Stimulated activated CD8-positive, alpha-beta memory T cell treated with anti-CD3 and anti-CD28 coated beads, Interleukin-4, amount 100 ng/mL, for 1 hour (primary cell): ENCODE measurements at places on chromosomes 2 and 18.

DNA sequence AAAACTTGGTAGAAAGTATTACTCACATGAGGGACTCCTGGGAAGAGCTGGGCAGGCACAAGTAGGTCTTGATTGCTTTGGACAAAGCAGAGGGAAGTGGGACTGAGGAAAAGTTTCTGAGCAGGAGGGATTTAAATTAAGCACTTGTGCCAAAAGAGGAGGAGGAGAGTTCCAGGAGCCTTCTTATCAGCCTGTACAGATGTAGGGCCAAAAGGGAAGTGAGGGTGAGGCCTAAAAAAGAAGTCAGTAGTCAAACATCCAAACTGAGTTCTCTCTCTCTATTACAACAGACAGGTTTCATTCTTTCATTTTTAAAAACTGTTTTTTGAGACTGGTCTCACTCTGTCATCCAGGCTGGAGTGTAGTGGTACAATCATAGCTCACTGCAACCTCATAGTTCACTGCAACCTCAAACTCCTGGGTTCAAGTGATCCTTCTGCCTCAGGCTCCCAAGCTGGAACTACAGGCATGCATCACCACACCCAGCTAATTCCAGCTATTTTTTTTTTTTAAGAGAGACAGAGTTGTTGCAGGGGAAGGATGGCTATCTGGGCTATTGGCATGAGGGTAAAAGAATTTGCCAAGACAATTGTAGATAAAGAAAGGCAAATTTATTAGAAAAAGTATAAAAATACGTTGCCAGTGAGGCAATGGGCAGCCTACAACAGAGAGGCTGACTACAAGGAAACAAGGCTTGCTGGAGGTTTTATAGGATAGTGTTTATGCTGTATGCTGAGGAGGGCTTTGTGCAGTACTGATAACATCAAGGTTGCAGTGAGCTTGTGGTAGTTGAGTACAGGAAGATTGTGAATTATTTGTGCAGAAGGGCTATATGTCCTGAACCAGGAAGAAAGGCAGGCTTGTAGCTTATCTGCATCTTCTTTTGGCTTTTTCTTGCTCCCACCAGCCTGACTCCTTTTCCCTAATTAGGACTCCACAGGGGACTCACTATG is 29.0 kb downstream of the CFAP210 start:
- no peak for DNase-seq

DNA sequence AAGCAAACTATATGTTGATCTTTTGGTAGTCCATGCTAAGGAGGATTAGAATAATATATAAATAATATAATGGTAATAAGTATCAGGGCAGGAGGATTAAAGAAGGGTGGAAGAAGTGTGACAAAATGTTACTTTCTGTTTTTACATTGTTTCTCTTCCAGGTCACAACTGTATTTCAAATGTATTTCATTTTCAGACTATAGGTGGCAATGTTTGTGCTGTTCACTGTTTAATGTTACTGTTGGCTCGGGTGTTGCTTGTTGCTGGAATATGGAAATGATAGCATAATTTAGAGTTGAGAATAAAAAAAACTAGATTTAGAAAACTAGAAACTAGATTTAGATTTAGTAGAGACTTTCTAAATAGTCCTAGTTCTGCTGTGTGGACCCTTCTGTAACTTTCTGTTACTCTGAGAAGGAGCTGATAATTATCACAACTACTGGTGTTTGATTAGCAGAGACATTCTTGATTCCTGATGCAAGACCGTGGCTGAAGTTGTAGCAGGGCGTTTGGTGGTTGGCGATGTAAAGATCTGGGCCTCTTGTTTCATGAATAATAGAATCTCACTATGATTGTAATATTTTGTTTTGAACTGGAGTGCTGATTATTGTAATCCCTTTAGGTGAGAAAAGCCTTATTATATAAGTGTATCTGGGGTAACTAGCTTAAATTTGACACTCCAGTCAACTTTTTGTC is 7.9 kb downstream of the NEDD4L start:
- DNase-seq = no peak

DNA sequence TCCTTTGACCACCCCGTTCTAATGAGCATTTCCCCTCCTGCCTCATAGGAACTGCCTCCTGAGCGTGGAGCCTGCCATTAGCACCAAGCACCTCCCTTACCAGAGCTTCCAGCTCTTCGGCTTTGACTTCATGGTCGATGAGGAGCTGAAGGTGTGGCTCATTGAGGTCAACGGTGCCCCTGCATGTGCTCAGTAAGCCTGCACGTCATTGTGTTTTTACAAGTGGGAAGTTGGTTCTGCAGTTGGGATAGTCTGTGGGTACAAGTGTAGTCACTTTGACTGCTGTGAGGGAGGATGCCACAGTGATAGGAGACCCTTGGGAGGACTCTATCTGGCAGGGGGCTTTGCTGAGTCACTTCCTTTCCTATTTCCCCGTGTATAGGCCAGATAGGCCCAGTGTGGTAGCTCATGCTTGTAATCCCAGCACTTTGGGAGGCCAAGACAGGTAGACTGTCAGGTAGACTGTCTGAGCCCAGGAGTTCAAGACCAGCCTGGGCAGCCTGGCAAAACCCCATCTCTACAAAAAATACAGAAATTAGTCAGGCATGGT is 22.0 kb upstream of the POLR1B start:
- DNase-seq = no peak

- DNase-seq = no peak
Observed at GRCh38 chr18:78980777-78981380, 1.3 kb downstream of the SALL3 start.

GRCh38 chr2:205705511-205706349 is 23.4 kb downstream of the NRP2 start:
- DNase-seq = no peak

DNA sequence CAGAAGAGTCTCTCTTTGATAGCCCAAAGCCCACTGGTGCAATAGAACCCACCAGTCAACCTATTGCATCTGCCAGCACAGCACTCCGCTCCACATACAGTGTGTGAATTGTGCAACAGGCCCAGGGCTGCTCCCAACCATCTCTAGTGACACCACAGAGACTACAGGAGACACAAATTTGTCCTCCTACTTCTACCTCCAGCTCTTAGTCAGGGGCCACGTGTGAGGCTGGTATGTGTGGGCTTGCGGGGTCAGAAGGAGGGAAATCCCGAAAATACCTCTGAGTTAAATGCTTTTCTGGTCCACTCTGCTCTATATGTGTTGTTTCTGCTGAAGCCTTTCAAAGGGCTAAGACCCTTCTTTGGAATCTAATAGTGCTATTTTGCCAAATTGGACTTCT is 18.0 kb downstream of the DGUOK start:
- DNase-seq = no peak

DNA sequence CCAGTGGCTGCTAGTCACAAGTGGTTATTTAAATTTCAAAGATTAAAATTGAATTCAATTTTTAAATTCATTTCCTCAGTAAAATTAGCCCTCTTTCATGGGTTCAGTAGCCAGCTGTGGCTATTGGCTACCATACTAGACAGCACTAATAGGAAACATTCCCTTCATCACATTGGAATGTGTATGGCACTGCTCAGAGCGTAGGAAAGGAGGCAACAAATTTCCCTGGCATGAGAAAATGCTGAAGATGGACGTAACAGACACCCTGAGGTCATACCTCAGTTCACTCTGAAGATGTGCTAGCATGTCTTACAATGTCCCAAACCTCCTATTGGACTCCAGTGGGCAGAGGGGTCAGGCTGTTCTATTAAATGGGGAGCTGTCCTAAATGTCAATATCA is 96.4 kb downstream of the C1QL2 start:
- no peak for DNase-seq

DNA sequence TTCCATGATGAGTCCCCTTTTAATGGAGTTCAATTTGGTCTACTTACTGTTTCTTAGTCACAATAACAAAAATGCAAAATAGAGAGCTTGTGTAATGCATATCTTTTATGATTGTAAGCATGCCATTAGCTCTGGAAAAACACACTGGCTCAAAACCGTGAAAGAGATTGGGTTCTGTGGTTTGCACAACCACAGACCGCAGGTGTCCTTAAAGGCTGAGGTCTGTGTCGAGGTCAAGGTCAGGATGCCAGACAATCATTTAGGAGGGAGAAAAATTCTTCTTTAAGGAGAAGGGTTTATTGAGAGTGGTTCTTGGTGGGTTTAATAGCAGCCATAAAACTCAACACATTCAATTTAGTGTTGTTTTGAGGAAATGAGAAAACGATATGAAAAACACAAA is 487.2 kb downstream of the GALR1 start:
- no peak for DNase-seq

DNA sequence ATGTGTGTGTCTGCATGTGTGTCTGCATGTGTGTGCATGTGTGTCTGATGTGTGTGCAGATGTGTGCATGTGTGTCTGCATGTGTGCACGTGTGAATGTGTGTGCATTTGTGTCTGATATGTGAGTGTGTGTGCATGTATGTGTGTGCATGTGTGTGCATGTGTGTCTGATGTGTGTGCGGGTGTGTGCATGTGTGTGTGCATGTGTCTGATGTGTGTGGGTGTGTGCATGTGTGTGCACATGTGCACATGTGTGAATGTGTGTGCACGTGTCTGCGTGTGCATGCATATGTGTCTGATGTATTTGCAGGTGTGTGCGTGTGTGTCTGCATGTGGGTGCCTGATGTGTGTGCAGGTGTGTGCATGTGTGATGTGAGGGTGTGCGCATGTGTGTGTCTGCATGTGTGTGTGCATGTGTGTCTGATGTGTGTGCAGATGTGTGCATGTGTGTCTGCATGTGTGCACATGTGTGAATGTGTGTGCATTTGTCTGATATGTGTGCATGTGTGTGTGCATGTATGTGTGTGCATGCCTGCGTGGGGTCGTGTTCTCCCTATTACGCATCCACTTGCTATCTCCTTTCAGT is 470.1 kb upstream of the HS6ST1 start:
- no peak for DNase-seq

- no peak for DNase-seq
Observed at GRCh38 chr2:23589220-23589647, 204.3 kb downstream of the KLHL29 start.

GRCh38 chr2:210188755-210189154 is 17.5 kb upstream of the KANSL1L start:
- DNase-seq = no peak

DNA sequence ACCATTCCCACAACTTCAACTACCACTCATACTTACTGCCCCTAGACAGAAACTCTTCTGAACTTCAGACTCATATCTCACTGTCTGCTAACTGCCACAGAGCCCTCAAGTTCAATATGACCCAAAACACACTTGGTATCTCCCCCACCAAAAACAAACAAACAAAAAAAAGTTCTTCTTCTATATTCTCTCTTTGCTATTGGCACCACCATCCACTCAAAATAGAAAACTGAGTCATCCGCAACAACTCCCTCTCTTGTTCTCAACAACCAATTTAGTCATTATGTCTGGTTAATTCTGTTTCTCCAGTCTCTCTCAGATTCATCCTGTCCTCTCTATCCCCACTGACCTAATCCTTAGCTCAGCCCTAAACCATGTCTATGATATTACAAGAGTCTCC is 7.2 kb upstream of the DCTN1 start:
- no peak for DNase-seq

GRCh38 chr18:54888933-54889332 is 60.7 kb downstream of the RAB27B start:
- no peak for DNase-seq

- DNase-seq = no peak
Observed at GRCh38 chr2:64905338-64906024, 83.7 kb upstream of the SLC1A4 start.

GRCh38 chr2:58645017-58645416 is 403.9 kb upstream of the FANCL start:
- no peak for DNase-seq

DNA sequence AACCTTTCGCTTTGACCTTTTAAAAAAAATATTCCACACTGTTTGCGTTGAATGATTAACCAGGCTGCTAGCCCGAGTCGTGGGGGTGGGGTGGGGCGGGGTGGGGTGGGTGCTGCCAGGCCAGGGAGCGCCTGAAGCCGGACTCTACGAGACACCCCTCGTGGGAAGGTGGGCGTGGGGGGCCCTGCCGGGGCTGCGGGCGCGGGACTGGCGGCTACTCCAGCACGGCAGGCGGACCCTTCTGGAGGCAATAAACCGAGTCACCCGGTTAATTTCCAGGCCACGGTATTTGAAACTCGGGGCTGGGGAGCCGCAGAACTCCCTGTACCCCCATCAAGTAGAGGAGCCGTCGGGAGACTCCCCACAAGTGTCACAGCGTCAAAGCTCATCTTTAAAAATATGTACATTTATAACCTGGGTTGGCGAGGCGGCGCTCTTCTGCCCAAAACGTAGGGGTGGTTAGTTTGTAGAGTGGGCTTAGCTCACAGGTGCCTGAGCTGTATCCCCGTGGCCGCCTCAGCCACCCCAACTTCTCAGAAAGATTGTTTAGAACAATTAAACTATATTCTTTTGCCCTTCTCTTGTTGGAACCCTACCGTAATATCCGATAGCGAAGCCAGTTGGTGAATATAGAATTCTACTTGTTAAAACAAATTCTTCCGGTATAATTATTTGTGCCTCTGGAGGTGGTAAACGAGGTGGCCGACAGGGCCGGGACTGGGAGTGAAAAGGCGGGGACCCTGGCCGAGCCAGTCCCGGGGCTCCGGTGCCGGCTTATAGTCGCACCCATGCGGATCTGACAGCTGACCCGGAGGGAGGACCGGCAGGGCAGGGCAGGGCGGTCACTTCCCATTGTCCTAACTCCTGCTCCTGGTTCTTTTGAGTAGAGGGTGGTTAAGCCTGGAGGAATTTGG is 1.4 kb downstream of the B3GNT2 start:
- DNase-seq = no peak

GRCh38 chr2:172735582-172736423 is at the start of gene RAPGEF4:
TSS of gene RAPGEF4 (plus strand) at chr2:172735845. CDS start at chr2:172735984, 139 bp downstream.
- no peak for DNase-seq

GRCh38 chr2:31038385-31038784 is 99.9 kb downstream of the GALNT14 start:
- DNase-seq = no peak

DNA sequence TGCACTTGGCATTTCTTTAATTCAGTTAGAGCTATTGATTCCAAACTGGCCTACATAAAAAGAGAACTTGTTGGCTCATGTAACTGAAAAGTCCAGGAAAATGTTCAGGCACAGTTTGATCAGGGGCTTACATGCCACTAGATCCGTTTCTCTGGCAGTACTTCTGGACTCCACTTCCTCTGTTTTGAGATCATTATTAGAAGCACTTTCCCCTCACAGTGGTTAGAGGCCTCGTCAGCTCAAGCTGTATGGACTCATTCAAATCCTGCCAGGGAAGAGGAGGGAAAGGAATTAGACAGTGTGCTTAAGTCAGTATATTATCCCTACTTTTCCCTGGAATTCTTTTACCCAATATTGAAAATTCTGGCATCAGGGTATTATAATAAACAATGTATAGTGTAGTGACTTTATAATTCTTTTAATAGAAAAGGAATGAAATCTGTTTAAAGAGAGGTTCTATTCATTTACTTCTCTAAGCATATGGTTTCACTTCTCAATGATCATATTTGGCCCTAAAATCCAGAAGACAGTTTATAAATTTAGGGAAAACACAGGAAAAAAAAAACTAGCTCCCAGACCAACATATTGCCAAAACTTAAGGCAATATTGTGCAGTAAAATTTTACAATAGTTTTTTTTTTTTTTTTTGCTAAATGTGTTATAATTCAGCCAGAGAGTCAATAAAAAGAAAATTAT is 92.0 kb downstream of the ARMC9 start:
- DNase-seq = no peak
